Activated CD4-positive, alpha-beta T cell treated with anti-CD3 and anti-CD28 coated beads for 4 hours (primary cell): ENCODE measurements at places on chromosomes 5 and 9.

GRCh38 chr5:151739939-151740335 lies 18.5 kb downstream of the ATOX1 start:
- DNase-seq = no peak

GRCh38 chr9:4126184-4126865 lies 173.5 kb downstream of the GLIS3 start:
- DNase-seq = no peak

GRCh38 chr9:121609822-121610637 lies 41.4 kb upstream of the DAB2IP start:
- no peak for DNase-seq

- no peak for DNase-seq
These were observed 69.0 kb upstream of the FST start for GRCh38 chr5:53411388-53411787.

- no peak for DNase-seq
These were observed 1152.9 kb upstream of the CDH6 start for GRCh38 chr5:30040488-30041118.

- DNase-seq = no peak
These were observed 16.8 kb upstream of the PTGES start for GRCh38 chr9:129769669-129770068.
